ENCODE measurements at places on chromosomes 12 and 14. TPM values are rescaled to one million over a fixed set of nuclear protein-coding genes. Genes with fewer than 3 reads are reported as not detected.

- H3K4me1 ChIP-seq: no peaks in the 10 kb centered on the region
- H3K36me3 ChIP-seq: no peaks in the 10 kb centered on the region
- no peak for DNase-seq
- H3K4me3 ChIP-seq: no peak overlapping the region
- no peak overlapping the region for H3K27ac ChIP-seq
- peaks cover 2% of the 10 kb centered on the region for H3K27me3 ChIP-seq
These were observed 30.8 kb downstream of the BBOF1 start for GRCh38 chr14:74049876-74050495.

GRCh38 chr12:117980616-117981015 lies 11.8 kb upstream of the KSR2 start:
- no peaks in the 10 kb centered on the region for H3K36me3 ChIP-seq
- H3K4me3 ChIP-seq: no peak overlapping the region
- no peak for DNase-seq
- H3K4me1 ChIP-seq: no peaks in the 10 kb centered on the region
- no peak overlapping the region for H3K27ac ChIP-seq
- peaks cover 3% of the 10 kb centered on the region for H3K27me3 ChIP-seq

- no peak for DNase-seq
- H3K27me3 ChIP-seq: peaks cover 6% of the 10 kb centered on the region
- H3K4me1 ChIP-seq: no peaks in the 10 kb centered on the region
- no peak overlapping the region for H3K27ac ChIP-seq
- H3K4me3 ChIP-seq: no peak overlapping the region
- H3K36me3 ChIP-seq: no peaks in the 10 kb centered on the region
These were observed 817 bp upstream of the KRT4 start for GRCh38 chr12:52814710-52815155.

Gene CLEC2B
- not detected for total RNA-seq

Gene C3AR1
- total RNA-seq: not detected

Gene CDCA4
- total RNA-seq: 23.2 TPM

Gene SYNE3
- total RNA-seq: 7.1 TPM

Gene DCN
- not detected for total RNA-seq

Gene TSPAN9
- 142 TPM for total RNA-seq

Gene KCNC2
- 11.6 TPM for total RNA-seq
